ENCODE measurements at places on chromosomes 11 and 22. TPM values are rescaled to one million over a fixed set of nuclear protein-coding genes. Genes with fewer than 3 reads are reported as not detected.

DNA sequence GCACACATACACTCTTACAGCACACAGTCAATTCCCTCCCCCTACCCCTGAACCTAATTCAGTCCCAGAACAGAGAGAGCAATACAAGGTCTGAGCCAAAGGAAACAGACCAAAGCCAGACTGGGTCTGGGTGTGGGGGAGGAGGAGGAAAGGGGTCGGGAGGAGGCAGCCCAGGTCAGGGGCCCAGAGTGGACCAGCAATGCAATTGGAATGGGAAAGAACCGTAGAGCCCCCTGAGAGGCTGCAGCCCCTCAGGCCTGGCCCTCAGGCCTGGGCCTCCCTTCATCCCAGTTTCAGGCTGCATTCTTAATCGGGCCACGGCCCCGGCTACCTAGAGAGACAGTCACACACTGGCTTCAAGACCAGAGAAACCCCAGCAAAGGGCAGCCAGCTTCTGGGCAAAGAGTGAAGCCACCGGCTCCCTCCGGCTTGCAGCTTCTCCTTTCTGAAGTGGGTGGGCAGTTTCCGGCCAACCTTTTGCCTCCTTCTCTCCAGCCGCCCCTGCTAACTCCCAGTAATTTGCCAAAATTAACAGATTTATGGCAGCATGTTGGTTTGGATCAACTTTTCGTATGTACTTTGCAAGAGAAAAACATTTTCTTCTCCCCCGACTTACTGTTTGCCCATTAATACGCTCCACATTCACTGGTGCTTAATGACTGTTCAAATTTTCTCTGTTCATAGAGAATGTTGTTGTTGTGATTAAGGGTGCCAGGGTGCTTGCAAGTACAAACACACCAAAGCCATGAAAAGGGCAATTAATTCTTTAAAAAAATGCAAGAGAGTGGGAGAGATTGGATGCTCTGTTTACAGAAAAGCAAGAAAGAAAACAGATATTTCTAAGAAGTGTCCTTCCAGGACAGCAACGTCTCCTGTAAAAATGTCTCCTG is 488.3 kb downstream of the MN1 start:
- DNase-seq = no peak

GRCh38 chr11:2393941-2394817 is 6.4 kb upstream of the TSSC4 start:
- no peak for DNase-seq

- DNase-seq = no peak
Measured at GRCh38 chr11:14578541-14578956, 58.4 kb upstream of the PSMA1 start.

GRCh38 chr11:110435780-110436717 is 6.3 kb downstream of the FDX1 start:
- DNase-seq = no peak

DNA sequence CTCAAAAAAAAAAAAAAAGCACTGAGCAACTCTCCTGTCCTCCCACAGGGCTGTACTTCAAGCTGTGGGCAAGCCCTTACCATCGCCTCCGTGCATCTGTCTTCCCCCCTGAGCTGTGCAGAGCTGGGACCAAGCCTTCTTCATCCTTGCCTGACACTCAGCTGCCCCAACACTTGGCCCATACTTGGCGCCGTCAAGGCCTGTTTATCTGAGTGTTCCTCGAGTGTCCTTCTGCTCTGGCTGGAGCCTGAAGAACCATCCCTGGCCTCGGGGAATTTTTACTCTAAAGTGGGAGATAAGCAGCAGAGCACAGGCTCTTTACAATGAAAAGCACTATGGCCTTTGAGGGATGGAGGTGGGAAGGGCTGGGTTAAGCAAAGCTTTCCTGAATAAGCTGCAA is 1.6 kb upstream of the TIRAP start:
- no peak for DNase-seq

DNA sequence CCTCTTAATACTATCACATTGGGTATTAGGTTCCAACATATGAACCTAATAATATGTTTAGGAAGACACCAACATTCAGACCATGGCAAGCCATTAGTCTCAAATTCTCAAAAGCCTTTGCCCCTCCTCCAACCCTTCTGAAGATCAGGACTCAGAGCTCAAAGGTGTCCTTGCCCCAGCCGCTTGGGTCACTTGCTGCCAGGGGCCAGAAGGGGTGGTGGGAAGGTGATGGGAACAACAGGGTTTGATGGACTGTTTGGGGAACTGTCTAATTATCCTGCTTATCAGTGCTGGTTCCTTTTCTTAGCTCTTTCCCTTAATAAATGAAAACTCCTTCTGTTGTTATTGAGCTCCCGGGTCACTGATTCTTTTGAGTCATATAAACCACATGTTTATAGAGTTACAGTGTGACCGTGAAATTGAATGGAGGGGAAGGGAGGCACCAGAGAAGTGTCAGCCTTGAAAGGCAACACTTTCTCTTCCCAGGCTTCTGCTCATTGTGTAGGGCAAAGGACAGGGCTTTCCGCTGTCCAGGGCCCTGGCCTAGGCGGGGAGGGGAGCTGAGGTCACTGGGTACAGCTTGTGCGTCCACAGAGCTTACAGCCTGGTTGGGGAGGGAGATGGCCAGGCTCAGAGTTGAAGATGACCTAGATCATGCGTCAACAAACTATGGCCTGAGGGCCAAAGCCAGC is 105.1 kb downstream of the FBXO7 start:
- peak; percentile 77 for DNase-seq

DNA sequence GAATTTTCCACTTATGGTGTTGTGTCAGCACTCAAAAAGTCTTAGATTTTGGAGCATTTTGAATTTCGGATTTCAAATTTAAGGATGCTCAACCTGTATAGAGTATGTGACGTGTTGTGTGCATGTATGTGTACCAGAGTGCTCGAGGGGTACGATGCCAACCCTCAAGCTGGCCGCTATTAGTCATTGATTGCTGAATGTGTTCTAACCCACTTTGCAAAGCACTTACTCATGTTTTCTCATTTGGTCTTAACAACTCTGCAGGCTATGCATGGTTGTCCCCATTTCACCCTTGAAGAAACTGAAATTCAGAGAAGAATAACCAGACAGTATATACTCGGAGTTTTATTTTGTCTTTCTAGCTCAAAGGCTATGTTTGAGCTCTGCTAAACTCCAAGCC is 196.4 kb upstream of the TENM4 start:
- no peak for DNase-seq

GRCh38 chr22:45720839-45721378 is 49.3 kb downstream of the ATXN10 start:
- DNase-seq = no peak

- no peak for DNase-seq
Measured at GRCh38 chr11:61659413-61660196, 20.6 kb upstream of the DAGLA start.

GRCh38 chr22:46085828-46086576 is 64.3 kb upstream of the PPARA start:
- DNase-seq = peak; percentile 81

DNA sequence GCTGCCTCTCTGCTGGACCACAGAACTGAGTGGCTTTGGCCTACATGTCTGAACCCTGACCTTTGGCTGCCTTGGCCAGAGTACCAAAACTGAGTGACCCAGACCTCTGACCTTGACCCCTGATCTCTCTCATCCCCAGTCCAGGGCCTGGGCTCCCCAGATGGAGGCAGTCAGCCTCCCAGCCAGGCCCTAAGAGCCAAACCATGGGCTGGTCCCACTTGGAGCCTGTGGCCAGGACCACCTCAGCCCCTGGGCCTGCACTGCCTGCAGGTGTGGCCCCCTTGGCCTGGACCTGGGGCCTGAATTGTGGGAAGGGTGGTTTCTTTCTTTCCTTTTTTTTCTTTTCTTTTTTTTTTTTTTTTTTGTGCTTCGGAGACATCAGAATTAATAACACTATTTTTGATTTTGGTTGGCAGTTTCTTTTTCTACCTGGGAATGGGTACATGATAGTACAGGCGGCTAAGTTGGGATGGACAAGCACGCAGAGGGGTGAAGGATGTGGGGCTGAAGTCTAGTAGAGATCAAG is 806 bp upstream of the SIPA1 start:
- no peak for DNase-seq

DNA sequence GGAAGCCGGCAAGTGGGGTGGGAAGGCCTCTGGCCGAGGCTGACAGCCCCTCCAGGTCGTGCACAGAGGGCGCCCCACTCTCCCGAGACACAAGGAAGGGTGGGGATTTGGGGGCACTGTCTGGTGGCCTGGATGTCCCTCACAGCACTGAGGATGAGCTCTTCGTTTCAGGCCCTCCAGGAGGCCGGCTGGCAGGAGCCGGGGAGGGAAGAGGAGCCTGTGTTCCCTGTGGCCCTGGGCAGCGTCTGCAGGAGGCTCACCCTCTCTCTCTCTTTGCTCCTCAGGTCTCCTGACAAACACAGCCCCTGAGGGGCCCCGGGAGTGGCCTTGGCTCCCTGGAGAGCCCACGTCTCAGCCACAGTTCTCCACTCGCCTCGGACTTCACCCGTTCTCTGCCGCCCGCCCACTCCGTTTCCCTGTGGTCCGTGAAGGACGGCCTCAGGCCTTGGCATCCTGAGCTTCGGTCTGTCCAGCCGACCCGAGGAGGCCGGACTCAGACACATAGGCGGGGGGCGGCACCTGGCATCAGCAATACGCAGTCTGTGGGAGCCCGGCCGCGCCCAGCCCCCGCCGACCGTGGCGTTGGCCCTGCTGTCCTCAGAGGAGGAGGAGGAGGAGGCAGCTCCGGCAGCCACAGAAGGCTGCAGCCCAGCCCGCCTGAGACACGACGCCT is 1078.0 kb downstream of the BRD1 start:
- DNase-seq = peak; percentile 66

DNA sequence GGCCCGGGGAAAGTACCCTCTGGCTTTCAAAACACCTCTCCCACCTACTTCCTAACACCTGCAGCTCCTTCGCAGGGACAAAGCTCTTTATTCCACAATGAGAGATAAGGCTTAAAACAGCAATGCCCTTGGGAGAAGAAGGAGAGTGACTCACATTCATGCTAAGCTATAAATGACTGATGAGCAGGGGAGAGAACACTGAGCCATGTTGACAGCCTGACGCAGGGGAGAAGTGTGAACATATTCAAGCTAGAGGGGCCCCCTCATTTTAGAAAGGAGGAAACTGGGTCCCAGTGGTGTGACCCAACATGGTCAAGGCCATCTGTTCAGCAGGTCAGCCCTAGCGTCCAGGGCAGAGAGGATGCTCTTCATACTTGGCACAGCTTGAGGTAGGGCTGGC is 171.8 kb downstream of the DSCAML1 start:
- no peak for DNase-seq

DNA sequence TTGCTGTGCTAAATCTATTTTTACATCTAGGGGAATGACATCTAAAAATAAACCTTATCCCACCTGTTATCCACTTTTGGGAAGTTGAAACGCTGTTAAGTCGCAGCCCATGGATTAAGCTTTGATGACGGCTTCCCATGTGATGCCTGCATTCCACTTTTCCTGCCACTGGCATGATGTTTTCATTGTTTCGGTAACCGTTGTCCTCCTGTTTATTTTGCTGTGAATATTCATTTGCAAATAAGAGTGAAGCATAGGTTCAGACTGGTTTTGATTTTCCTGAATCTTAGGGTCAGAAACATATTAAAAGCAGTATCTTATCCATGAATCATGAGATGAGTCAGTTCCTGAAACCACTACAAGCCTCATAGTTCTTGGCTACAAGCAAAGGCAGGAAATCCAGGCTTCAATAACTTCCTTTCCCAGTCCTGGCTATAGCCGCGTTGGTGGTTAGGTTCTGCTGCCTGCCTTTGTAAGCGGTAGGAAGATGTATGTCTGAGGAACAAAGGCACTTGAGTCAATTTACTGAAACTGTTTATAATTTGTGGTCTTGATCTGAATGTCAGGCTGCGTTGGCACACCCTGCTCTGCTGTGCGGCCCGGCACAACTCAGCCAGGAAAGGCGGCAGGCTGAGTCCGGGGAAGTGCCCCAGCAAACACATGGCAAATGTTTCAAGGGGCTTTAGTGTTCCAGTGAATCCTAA is 19.4 kb downstream of the TEAD1 start:
- no peak for DNase-seq

DNA sequence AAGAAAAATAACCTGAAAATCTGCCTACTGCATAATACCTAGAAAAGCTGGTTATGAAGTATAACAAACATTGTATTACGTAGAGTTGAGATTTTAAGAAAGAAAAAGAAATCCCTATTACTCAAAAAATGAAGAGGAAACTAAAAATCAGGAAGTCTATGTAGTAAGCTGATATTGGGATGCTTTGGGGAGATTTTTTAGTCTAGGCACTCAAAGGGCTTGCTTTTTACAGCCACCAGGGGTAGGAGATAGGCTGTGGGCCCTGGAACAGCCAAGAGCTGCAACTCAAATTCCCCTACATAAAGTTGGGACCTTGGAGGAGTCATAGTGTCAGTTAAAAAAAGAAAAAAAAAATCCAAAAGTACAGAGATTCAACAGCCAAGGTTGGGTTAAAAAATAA is 90.4 kb downstream of the RELT start:
- no peak for DNase-seq

GRCh38 chr11:125079151-125079877 is 16.2 kb downstream of the SLC37A2 start:
- no peak for DNase-seq

DNA sequence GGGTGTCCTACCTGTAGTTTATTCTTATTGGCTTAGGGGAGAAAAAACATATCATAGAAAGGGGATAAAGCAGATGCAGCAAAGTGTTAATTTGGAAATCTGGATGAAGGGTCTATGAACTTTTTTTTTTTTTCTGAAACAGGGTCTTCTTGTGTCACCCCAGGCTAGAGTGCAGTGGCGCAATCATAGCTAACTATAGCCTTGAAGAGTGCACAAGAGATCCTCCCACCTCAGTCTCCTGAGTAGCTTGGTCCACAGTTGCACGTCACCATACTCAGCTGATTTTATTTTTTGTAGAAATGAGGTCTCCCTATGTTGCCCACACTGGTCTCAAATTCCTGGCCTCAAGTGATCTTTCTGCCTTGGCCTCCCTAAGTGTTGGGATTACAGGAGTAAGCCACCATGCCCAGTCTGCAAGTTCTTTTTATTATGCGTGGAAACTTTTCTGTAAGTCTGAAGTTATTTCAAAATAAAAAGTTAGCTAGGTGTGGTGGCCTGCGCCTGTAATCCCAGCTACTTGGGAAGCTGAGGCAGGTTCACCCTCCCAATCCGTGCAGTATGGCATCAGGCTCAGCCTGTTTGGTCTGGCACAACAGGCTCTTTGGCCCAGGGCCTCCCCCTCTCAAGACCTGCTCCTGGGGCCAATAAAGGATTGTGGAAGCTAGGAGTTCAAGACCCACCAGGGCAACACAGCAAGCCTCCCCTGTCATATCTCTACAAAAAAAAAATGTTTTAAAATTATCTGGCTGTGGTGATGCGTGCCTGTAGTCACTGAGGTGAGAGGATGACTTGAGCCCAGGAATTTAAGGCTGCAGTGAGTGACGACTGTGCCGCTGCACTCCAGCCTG is 111.9 kb downstream of the MED15 start:
- no peak for DNase-seq

GRCh38 chr11:3614742-3615171 is 27.0 kb downstream of the ART5 start:
- DNase-seq = no peak

Gene MISFA
- 6.4 TPM for total RNA-seq

Gene ZNF143
- 22.6 TPM for total RNA-seq

Gene ACR
- total RNA-seq = 0.40 TPM

Gene ASRGL1
- total RNA-seq = 9.2 TPM

Gene CAPN1
- 89.6 TPM for total RNA-seq

Gene GLB1L3
- total RNA-seq = not detected

Gene CCDC86
- 10.3 TPM for total RNA-seq

Gene ELMOD1
- total RNA-seq = 0.89 TPM

Gene TKFC
- 21.9 TPM for total RNA-seq

Gene ABCG4
- 1.0 TPM for total RNA-seq

Gene IGLL5
- not detected for total RNA-seq
